ENCODE measurements at places on chromosomes 5 and 9.

- no peak for DNase-seq
Measured at GRCh38 chr9:129497005-129497812, 123.7 kb downstream of the C9orf50 start.

DNA sequence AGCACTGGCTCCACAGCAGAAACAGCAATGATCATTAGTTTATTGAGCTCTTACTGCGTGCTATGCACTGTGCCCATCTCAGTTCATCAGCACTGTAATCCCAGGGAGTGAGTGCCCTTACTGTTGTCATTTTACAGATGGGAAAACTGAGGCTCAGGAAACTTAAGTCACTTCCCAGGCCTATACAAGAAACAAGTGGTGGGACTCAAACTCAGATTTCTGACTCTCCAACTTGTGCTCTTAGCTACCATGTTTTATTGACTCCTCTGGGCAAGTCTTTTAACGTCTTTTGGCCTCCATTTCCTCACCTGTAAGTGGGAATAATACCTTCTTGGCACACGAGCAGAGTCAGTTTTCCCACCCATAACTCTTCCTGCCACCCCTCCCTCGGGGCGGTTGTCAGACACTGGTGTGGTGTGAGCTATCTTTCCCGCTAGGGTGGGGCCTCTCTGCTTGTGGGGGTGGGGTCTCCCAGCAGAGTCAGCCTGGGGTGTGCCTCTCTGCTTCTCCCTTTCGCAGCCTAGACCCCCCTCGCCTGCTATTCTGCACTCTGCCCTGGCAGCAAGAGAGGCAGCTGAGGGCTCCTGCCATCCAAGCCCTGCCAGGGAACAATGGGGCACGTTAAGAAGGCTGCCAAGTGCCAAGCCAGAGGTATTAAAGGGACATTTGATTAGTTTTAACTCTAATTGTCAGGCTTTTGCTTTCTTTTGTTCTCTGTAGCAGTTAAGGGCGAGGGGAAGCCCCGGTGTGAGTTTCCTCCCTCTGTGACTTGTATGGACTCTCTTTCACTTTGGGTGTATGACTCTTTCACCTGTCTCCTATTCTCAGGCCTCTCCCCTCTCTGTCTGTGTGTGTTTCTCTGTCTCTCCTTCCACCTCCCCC lies 12.1 kb downstream of the GALNT10 start:
- no peak for DNase-seq

DNA sequence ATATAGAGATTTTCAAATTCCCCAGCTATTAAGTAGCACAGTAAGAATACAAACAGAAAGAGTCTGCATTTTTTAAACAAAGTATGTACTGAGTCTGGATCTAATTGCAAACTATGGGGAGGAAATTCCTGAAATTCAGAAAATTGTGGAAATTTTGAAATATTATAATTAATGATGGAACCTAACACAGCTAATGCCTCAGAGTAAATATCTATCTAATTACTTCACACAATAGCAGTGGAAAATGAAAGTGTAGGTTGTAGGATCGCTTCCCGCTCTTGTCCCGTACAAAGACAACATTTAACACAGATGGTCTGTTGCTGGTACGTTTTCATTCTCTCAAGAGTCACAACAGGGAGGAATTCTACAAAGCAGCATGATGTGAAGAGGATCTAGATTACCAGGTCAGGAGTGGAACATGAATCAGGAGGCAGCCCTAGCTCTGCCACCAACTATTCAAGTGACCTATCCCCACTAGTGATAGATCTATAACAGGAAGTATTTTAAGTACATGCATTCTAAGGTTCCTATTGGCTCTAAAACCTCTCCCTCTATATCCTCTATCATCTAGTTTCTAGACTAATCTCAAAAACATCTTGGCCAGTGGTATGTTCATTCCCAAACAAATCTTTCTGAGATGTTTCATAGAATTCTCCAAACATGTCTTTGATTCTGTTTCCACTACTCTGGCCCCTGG lies 58.9 kb upstream of the GRAMD2B start:
- DNase-seq = no peak

DNA sequence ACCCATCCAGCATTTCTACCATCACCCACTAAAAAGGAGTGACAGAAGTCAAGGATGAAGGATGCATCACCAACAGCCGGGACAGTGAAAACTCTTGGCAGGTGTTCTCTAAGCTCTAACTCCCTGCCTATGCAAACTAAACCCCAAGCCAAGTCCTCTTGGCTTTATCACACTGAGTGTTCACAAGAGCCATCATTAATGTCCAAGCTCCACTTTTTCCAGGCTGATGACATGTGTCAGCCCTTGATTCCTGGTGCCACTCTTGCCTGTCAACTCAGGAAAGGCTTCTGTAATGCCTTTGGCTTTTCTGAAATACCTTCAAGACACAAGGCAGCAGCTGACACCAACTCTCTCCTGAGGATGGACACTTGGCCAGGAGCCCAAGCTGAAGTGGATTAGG lies 86.9 kb downstream of the NR6A1 start:
- DNase-seq = no peak

GRCh38 chr5:27172693-27173092 lies 134.3 kb upstream of the CDH9 start:
- DNase-seq = no peak

- no peak for DNase-seq
Measured at GRCh38 chr5:123752552-123753179, 240.7 kb downstream of the CSNK1G3 start.

DNA sequence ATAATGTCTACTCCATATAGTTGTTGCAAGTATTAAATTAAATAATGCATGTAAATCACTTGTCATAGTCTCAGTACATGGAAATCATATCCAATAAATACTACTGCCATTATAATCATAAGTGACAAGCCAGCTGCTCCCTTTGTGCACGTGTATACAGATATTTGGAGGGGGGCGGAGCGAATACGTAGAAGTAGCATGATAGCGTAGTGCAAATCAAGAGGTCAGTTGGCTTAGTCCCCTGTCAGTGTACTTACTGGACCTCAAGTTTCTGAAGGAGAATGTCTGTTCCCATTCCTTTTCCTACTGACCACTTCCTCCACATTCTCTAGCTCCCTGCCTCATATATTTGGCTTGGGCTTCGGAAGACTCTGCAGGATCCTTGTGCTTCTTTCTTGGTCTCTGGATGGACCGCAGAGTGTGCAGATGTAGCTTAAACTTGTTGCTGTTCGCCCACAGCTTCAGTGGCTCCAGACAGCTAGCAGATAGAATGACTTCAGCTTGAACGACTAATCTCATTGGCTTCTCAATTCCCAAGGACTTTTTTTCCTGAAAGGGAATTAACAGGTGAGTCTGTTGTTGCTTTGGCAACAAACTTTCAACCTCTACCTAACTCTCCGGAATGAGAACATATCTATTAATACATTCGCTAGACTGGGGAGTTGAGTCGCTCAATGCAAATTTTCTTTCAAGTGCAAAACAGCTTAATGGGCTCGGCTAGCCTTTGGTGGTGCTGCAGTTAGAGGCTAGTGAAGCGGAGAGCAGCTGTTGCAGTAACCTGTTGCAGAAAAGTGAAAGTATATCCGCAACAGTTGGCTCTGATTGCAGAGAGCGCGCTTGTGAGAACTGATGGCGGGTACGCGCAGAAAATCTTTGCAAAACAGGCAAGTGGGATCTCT lies at the start of gene PCDHB1:
PCDHB1 (plus strand) TSS at position 753 of the 899 bp plus-strand sequence; CDS start at position 850, 97 bp downstream.
- no peak for DNase-seq

DNA sequence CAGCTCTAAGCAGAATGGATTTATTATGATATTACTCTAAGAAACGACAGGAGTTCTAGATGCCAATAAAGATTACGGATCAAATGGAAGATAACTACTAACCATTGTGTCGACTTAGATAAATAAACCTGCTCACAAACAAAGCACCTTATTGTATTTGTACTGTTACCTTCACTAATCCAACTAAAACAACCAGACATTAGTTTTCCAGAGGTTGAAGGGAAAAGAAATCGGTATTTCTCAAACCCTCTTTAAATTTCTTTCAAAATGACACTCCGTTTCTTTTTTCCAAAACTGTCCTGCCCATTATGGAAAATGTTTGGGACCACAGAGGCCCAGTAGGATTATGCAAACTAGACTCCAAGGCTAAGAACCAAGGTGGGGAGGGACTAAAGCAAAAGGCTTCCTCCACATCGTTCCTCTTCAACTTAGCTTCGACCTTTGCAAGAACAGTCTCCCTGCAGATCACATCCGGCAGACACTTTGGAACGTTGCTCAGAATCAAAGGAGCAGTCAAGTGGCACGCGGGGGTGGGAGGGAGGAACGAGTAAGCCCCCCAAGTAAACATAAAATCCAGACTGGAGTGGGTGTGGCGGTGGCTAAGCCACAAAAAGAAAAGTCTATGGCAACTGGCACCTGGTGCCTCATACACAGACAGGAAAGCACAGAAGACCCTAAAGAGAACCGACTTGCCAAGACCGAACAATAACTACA lies 2.7 kb downstream of the MLLT3 start:
- no peak for DNase-seq

DNA sequence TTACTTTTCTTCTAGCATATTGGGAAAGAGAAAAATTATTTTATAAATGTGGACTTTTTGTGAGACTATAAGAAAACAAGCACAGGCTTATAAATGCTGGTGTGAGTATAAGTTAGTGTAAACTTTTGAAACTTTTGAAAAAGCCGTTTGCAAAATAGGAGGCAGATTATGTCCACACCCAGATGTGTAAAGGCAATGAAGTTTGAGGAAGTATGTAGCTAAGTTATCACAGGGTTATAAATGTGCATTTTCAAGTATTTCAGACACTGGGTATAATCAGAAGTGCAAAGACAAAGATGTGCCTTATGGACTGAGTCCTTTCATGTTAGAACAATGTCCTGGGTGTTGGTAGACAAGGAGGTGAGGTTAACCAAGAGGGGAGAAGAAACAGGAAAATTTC lies 85.5 kb downstream of the ANXA1 start:
- no peak for DNase-seq

- no peak for DNase-seq
Measured at GRCh38 chr9:95907794-95908193, 32.3 kb downstream of the ERCC6L2 start.

DNA sequence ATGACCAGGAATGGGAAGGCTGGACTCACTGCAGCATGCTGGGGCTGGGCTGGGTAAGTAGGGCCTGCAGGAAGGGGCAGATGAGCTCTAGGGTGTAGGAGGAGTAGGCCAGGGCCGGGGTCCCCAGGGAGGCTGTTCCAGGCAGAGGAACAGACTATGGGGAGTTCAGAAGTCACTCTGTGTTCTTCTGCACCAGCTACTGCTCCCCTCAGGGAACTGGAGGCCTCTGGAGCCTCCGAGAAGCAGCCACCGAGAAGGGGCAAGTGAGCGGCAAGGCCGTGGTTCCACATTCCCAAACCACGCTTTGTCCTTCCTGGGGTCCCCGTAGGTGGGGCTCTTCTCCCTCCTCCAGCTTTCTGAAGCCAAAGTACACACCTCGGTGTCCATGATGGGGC lies 8.4 kb upstream of the SLC2A6 start:
- DNase-seq = no peak

DNA sequence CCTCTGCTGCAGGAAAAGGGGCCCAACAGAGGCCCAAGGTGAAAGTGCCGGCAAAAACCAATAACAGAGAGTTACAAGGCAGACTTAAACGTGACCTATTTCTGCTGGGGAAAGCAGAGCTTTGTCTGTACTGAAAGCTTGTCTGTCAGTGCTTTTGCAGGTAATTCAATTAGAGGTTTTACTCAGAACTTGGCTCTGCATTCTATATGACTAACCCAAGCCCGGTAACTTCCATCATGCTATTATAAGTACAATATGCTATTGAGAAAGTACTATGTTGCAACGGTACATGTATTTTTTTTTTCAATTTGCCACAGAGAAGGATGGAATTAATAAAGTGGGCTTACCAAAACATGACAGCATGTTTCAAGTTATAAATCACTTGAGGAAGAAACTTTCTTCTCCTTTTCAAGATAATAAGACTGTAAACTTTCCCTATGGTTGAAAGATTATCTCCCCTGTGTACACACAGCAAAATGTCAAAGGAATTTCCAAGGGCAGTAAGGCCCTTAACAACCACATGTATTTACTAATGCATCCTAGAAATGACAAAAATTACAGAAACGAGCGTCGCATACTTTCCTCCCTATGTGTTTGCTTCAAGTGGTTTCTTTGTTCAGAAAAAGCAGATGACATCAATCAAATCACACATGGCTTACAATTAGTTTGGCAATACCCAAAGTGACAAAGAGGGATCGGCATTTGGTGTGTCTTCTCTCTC lies 282.4 kb downstream of the EFNA5 start:
- DNase-seq = no peak

DNA sequence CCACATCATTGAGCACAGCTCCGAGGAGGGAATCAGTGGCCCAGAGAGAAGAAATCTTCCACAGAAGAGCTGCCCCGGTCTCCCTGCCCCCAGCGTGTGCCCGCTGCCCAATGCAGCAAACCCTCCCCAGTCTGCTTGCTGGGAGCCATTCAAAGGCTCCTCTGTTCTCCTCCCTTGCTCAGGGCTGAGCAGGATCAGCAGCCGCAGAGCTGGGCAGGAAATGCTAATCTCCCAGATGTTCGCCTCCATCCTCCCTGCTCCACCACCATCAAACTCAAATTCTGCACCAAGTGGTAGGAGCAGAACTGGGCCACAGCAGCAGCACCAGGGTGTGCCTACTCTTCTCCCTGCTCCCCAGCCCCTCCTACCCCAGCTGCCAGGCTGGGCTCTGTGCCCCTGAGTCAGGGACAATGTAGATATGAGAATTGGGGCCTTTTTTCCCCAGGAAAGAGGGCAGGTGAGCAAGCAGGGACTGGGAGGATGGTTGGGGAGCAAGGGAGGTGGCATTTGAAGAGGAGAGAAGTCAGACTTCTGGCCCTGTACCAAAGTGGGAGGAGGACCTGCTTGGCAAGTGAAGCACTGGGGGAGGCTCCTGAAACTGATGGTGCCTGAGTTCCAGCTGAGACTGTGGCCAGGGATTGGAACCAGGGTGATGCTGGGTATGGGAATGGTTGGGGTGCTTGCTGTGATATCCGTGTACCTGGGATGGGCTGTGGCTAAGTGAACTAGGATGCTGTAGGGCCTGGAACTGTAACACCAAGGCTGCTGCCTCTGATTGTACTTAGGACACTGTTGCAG lies 1.9 kb upstream of the PCDH1 start:
- DNase-seq = no peak

DNA sequence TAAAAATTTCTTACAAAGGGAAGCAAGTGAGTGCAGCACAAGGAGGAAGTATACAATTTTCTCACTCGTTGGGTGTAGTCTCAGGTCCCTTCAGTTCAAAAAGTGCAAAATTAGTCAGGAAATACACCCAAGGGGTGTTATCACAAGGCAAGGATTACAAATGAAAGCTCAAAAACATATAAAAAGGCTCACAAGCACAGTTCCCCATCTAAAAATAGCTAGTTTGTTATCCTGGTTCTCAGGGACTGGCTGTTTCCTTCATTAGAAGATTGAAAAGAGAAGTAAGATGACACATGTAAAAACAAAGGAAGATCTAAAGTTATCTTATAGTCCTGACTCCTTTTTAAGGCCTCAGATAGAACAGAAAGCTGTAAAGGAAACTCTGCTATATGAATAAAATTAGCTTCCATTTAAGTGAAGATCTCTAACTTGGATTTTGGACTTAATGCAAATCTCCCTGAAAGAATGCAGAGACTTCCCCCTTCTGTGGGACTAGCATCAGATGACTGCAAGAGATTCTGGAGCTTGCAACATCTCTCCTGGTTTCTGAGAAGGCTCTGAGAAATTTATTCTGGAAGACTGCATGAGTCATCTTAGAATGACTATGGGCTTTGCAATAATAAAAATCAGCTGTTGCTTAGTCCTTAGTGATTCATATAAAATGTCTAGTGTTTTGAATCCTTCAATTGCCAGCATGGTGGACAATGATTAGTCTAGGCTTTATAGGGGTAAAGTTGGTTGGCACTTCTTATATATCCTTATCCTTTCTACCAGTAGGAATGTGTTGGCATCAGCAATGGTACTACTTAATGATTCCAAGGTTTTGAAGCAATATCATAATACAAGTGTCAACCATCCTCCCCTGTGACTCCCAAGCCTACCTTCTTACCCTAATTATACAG lies 25.4 kb downstream of the DAB2 start:
- DNase-seq = no peak
